ENCODE measurements at places on chromosomes 7 and 10. TPM values are rescaled to one million over a fixed set of nuclear protein-coding genes. Genes with fewer than 3 reads are reported as not detected.

CALHM1 gene
- not detected for polyA plus RNA-seq

DNA sequence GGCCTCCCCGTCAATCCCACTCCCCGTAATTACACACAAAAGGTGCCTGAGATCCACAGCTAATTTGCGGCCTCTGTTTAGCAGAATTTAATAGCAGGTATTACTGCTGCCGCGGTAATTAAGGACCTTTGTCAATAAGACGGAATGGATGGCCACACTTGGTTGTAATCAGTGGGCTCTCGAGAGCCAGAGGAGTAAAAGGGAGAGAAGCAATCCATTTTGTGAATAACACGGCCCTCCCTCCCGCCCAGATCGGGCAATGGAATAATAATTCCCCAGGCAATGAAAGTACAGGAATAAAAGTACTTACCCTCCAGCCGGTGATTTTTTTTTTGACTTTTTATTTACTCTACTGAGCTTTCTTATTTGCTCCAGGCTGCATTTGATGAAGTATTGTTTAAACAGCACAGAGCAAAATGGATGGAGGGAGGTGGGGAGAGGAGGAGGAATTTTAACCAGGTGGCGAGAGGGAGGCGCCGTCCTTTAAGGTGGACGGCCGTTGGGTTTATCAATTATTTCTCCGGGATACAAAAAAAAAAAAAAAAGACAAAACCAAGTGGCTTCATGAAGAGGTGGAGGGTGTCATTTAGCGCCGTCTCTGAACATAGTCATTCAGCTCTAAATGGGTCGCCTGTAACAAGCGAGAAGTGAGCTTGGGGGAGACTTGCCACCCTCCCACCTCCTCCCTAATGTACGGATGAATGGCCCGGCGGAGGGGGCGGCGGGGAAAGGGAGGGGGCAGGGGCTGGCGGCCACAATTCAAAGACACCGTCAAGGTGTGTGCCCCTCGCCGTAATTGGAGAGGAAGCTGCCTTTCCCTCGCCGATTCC, 120.3 kb downstream of the BUB3 start:
- no peak for DNase-seq

DNA sequence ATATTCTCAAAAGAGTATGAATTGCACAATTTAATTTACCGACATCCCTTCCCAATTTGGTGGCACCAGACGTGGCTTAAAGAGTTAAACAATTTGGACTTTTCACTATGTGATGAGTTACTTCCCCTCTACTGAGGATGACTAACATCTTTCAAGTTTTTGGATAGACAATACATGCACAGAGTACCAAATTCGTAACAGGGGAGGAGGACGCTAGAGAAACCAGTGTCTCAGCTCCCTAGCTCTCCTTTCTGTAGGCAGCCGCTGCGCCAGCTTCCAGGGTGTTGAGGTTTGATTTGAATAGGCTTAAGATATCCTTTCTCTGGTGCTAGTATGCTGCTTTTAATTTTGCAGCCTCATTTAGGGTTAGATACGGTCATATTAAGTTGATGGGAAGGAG, 69.2 kb downstream of the GNA12 start:
- DNase-seq = no peak

DNA sequence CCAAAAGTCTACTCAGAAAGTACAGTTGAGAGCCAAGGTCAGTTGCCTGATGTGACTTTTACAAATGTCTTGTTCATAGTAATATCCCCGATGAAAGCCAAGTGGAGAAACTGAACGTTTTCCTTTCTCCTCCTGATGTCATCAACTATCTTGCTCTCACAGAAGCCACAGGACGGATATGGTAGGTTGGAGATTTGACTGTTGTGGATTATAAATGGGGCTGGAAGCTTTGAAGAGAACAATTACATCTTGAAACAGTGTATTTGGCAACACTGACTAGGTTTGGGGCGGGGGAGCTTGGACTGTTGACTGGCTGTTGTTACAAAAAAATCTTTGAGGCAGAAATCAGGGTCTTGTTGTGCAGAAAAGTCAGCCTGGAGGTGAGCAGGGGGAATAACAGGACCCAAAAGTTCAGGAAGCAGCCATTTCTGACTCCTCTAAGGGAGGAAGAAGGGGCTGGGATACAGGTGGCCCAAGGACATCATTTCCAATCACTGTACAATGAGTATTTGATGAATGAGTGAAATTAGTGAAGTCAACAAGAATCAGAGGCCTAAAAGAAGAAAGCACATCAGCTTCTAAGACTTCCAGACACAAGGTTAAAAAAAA, 24.3 kb downstream of the PLEKHS1 start:
- no peak for DNase-seq

CYP3A4 gene
- polyA plus RNA-seq = 25.6 TPM

DNA sequence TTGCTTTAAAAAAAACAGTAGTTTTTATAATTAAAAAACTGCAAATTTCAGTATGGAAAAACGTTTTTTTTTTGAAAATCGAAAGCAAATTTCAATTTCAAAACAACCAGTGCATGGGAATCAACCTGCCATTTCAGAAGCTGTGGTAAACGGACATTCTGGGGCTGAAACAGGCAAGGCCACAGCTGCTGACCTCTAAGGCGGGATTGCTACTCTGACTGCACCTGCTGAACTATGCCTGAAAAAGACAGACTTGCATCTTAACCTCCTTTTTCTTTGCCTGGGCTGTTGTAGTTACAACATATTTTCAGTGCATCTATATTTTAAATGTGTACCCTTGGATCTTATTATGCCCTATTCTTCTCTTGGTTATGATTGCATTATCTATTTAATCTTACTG, 303.0 kb upstream of the SP8 start:
- no peak for DNase-seq

ABCF2 gene
- polyA plus RNA-seq = 25.6 TPM

- no peak for DNase-seq
These were observed 60.9 kb downstream of the ABCC2 start for GRCh38 chr10:99843310-99843709.

GRCh38 chr7:141557360-141557759, 6.2 kb downstream of the AGK start:
- DNase-seq = no peak

- DNase-seq = peak; percentile 30
These were observed 34.1 kb upstream of the GUSB start for GRCh38 chr7:66016131-66016461.

GRCh38 chr10:48634984-48635557, 30.2 kb upstream of the ARHGAP22 start:
- no peak for DNase-seq

GRCh38 chr7:820341-820740, 11.9 kb upstream of the SUN1 start:
- no peak for DNase-seq

DNA sequence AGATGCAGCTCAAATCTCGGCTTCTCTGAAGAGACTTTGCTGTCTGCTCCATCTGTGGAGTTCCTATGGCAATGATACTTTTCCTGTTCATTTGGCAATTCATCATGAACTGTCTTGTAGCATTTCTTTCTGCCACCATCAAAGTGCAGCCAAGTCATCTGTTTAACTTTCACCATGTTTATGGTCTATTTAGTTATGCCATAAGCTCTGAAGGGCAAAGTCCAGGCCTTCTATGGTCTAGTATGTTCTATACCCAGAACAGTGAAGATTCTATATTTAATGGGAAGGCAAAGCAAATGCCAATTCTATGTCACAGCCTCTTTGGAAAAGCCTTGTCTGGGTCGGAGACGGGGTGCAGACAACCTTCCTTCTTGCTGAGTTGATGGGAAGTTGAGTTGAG, 472.6 kb downstream of the PLXNA4 start:
- peak; percentile 45 for DNase-seq

DNA sequence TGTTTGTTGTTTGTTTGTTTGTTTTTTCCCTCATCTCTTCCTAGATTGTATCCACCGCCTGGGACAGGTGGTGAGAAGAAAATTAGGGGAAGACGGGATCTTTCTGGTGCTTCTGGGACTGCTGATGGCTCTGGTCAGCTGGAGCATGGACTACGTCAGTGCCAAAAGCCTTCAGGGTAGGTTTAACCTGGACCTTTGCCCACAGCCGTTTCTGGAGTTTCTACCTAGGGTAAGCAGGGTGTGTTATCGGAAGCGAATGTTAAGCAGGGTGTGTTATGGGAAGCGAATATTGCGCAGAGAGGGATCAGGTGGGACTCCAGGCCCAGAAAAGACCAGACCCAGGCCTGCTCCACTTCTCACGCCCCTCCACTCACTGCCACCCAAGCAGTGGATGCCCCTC, 4.7 kb downstream of the CLCN1 start:
- no peak for DNase-seq

CYP3A5 gene
- 228 TPM for polyA plus RNA-seq

- no peak for DNase-seq
These were observed 228.9 kb downstream of the SDHAF3 start for GRCh38 chr7:97346349-97346748.

DNA sequence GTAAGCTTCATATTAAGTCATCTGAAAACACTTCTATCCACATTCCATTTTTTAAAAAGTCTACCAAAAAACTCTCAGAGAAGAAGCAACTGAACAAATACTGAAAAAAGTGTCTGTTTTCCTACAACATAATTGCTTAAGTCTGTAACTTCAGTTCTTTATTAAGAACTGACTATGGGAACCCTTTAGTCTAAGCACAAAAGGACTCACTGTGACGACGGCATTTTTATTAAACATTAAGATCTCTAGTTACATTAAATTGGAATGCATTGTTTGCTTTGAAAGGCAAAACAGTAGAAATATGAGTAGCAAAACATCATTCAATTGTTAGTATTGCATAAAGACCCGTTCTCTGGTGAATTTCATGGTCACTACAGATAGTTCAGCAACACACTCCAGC, 5.8 kb upstream of the FAM3C start:
- DNase-seq = no peak

PNLIPRP1 gene
- not detected for polyA plus RNA-seq

SPDYE5 gene
- polyA plus RNA-seq = 1.5 TPM

CYP3A7 gene
- polyA plus RNA-seq = 311 TPM

GRCh38 chr10:124719213-124719851, 24.8 kb downstream of the FAM53B start:
- no peak for DNase-seq

GRCh38 chr7:323410-323809, 33.4 kb downstream of the FOXL3 start:
- DNase-seq = no peak

- no peak for DNase-seq
These were observed 86.5 kb upstream of the LRRN3 start for GRCh38 chr7:111004310-111004901.

GRCh38 chr10:101000915-101001658, 1.5 kb downstream of the LZTS2 start:
- peak; percentile 86 for DNase-seq

AKR1C3 gene
- 54.6 TPM for polyA plus RNA-seq

PDE6C gene
- polyA plus RNA-seq = 0.15 TPM

- peak; percentile 23 for DNase-seq
These were observed 1.2 kb downstream of the BRAF start for GRCh38 chr7:140923358-140924006.

GRCh38 chr7:45689797-45690761, 115.9 kb downstream of the ADCY1 start:
- no peak for DNase-seq

- DNase-seq = no peak
These were observed 134.9 kb upstream of the CACNA2D1 start for GRCh38 chr7:82578430-82578829.

GRCh38 chr7:42994096-42994495, 61.9 kb downstream of the MRPL32 start:
- no peak for DNase-seq

DNA sequence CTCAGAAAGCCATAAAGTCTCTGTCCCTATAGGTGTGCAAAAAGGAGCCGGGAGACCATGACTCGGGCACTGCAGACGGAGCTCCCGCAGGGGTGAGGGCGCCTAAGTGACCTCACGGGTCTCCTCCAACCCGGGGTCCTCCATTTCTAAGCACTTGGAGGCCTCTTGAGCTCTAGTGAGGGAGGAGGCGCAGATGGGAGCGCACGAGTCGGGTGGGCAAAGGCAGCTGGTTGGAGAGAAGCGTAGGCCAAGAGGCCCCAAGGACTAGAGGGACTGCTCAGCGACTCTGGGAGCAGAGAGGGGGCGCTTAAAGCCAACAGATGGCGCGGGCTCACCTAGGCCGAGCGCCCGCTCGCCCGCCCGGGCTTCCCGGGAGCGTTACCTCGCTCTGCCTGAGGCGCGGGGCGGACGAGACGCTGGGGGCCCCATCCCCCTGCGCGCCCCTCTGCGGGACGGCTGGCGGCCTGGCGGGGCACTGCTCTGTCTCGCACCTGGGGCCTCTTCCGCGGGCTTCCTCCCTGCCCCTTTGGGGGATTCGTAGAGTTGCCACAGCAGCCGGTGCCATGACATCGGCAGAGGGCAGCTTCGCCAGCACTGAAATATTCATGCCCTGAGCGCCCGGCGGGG, 523 bp upstream of the CDH23 start:
- DNase-seq = peak; percentile 82

DNA sequence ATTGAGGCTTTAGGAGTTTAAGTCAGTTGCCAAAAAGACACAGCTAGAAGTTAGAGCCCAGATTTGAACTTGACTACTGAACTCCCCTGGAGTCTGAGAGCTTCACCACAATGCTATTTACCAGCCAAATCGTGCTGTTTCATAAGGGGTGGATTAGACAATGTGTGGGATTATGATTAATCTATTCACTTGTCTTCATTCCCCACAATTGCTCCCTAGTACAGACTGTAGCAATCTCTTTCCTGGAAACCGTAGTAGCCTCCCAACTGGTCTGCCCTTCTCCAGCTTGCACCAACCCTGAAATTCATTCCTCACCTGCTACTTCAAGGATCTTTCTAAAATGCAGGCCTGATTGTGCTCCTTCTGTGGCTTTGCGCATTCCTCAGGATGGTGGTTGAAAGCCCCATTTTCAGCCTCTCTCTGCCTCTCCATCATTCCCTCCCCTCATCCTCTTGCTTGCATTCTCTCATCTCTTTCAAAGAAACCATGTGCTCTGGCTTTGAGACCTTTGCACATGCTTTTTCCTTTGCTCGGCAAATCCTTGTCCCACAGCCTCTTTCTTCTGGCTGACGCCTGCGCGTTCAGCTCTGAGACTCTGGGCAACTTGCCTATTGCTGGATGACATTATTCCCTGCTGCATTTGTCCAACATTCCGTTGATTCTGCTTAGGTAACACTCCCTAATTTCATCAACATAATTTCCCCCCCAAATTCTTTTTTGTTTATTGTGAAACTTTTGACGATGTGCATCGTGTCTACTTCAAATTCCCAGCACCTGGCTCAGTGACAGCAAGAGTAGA, 145.1 kb downstream of the ADRA2A start:
- no peak for DNase-seq

GRCh38 chr10:31602541-31603234, 283.7 kb downstream of the ZEB1 start:
- DNase-seq = peak; percentile 70

PAX4 gene
- polyA plus RNA-seq = 0.65 TPM

GRCh38 chr7:99863847-99864440, 12.9 kb downstream of the OR2AE1 start:
- DNase-seq = no peak

Data from hepatocyte (in vitro differentiated cells).